Cerebellar nuclear complex (tissue), 1 donor: ENCODE measurements at places on chromosomes 3 and 15.

- no peak for DNase-seq
Observed at GRCh38 chr15:65386376-65386775, 8.6 kb upstream of the IGDCC3 start.

DNA sequence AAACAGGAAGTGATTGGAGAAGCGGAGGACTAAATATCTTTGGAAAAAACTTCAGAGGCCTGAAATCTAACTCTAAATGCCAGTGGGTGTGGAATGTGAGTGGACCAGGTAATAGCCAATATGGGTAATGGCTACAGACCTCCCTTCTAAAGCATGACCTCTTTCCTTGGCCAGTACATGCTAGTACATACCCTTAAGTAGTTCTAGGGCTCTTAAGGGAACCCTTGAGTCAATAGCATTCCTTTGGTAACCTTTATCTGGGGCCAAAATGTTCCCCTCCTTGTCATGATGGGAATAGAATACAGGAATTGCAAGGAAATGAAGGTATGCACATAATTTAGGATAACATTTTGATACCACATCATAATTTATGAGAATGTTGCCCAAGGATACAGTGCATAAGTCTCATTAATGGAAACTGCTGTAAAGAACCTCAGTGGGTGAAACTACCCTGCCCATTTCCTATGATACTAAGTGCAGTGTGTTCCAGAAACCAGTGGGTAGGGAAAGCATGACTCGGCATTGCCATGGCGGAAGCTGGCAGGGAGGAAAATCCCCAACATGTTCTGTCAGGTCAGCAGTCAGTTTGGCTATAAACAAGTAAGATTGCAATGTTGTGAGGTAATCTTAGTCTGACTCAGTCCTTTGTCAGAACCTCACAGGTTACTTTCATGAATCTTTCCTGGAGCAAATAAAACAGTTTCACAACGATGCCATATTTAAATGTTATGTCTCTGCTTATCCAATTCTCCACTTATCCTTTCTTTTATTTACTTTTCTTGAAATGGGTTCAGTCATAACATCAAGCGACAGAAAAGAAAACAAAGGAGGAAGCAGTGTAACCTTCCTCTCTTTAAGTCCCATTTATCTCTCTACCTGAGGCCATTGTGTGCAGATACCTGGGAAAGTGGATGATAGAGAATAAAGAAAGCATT, 23.5 kb upstream of the RAP2B start:
- DNase-seq = no peak

- no peak for DNase-seq
Observed at GRCh38 chr15:75483961-75484360, 32.5 kb upstream of the SIN3A start.

GRCh38 chr3:47193871-47194859, 30.3 kb upstream of the SETD2 start:
- DNase-seq = no peak

DNA sequence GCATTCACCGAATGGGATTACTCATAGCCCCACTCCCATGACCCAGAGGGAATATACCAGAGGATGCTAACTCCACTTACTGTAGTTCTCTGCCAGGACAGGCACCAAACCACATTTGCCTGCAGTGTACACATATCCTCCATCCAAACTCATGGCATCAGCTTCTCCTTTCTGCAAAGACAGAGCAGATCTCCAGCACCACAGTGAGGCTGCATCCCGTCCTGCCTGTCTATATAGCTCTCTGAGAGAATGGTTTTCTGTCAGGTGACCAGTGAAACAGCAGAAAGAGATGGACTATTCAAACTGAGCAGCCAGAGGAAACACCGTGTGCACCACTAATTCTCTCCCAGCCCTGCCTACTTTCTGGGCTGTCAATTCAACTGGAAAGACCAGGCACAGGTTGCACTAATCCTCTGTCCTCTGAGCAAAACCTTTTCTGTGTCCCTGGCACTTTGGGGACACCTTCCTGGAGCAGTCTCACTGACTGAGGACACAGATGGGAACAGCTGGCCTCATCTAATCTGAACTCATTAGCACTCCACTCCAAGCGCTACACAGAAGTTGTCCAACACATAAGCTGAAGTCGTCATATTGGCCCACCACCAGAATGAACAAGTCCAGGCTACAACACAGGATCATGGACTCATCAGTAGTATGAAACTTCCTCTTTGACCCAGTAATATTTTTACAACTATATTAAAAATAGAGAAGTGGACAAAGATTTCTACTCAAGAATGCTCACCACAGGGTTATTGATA, 17.3 kb downstream of the LTF start:
- DNase-seq = no peak

GRCh38 chr15:88620995-88621772, at the start of gene AEN:
Gene AEN, plus strand, starts transcription at chr15:88621340. Its CDS starts 4,870 bp downstream, at chr15:88626210.
- peak; percentile 78 for DNase-seq

DNA sequence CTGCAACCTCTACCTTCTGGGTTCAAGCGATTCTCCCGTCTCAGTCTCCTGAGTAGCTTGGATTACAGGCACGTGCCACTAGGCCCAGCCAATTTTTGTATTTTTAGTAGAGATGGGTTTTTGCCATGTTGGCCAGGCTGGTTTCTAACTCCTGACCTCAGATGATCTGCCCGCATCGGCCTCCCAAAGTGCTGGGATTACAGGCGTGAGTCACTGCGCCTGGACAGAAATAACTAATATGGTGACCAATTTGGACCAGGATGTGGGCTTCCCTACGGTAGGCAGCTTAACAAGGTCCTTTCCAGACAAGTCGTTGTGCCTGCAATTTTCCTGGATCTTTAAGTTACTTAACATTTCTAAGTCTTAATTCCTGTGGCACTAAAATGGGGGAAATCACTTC, 14.8 kb downstream of the WDR53 start:
- DNase-seq = no peak

DNA sequence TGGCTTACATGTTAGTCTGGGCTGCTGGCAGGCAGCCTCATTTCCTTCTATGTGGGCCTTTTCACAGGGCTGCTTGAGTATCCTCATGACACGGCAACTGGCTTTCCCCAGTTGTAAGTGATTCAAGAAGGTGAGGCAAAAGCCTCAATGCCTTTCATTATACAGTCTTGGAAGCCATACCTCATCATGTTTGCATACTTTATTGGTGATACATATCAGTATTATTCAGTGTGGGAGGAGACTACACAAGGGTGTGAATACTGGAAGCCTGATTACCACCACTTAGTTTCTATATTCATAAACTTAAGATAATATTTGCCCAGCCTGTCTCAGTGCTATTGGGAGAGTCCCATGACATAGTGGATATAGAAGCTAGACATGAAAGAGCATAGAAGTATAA, 346.8 kb downstream of the SOX2 start:
- no peak for DNase-seq

GRCh38 chr3:40042752-40043443, 233.5 kb downstream of the MYRIP start:
- DNase-seq = no peak

- no peak for DNase-seq
Observed at GRCh38 chr3:184814214-184814613, 2.2 kb downstream of the VPS8 start.

DNA sequence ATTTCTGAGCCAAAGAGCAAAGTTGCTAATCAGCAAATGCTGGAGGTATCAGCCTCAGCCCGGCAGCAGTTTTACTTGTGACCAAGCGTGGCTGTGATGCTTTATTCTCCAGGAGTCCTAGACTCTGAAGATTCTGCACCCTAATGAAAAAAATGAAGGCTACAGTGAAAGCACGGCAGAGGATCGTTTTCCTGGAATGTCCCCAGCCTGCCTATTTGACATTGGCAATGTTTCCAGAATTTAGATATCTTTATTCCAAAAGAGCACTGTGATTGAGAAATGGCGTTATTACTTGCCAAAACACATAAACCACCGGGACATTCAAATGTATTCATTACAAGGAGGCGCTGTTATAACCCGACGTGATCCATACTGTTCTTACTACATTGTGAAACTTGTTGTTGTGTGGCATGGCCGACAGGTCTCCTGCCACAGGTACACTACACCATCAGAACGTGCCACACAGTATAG, 263.8 kb downstream of the SLCO3A1 start:
- DNase-seq = no peak

DNA sequence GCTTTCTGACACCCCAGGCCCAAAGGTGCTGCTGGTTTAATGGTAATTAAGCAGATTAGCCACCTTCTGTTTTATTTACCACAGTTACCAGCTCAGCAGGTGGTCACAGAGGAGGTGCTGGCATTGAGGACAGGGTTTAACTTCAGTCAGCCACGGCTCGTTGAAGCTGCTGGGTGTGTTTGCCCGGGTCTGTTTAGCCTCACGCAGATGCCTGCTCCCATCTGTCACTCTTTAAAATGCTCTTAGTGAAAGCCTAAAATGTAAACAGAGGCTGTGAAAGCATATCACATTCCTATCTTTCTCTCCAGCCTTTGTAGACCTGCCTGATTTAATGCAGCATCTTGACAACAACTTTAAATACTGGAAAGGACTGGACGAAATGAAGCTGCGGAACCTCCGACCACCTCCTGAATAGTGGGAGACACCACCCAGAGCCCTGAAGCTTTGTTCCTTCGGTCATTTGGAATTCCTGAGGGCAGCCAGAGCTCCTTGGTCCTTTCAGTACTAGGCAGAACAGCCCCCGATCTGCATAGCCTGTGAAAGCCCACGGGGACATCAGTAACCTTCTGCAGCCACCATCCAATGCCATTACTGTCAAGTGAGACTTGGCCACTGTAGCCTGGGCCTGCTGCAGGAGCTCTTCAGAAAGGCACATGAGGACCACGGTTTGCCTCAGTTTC, 156.0 kb downstream of the PDE8A start:
- DNase-seq = no peak

- DNase-seq = no peak
Observed at GRCh38 chr15:99029341-99030144, 22.0 kb upstream of the PGPEP1L start.

- no peak for DNase-seq
Observed at GRCh38 chr15:99303907-99304306, 52.6 kb downstream of the LRRC28 start.

- no peak for DNase-seq
Observed at GRCh38 chr3:135240426-135240825, 445.4 kb downstream of the EPHB1 start.

GRCh38 chr3:165459111-165459510, 262.9 kb upstream of the SLITRK3 start:
- DNase-seq = no peak

DNA sequence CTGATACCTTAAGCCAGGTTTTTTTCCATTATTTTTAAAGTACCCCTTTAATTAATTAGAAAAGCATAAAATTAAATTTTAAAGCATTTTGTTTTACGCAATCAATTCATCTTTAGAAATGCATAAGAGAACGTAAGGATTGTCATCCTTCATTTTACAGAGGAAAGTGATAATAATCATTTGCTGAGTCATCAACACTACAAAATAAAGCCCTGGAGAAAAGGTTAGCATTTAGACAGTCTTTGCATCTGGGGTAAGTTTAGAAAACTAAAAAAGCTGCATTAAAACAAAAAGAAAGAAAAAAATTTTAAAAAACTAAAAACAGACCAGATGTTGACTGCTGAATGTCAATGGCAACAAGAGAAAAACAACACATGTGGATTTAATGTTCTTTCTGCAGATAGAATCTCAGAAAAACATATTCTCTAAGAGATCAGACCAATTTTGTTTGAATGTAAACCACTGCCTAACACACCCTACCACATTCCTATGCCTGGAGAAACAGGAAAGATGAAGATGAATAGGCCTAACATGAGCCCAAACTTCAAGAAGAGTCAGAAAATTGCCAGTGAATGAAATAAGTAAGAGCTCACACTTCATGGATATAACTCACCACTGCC, 59.9 kb downstream of the SUCNR1 start:
- no peak for DNase-seq

DNA sequence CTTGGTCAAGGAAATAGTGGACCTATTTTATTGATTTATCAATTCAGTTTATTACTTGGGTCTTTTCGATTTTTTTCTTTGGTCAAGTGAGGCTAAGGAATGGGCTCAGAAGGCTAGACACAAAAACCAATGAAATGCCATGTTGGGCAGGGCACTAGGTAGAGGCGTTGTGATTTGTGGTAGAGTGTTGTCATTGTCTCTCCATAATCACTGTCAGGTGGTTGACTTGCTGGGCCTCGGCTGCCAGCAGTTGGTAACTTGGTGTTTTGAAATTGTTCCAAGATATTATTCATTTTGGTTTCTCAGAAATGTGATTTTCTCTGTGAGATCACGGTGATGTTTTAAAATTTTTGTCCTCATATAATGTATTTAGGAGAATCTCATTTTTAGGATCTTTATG, 173.6 kb downstream of the KLHL25 start:
- no peak for DNase-seq

DNA sequence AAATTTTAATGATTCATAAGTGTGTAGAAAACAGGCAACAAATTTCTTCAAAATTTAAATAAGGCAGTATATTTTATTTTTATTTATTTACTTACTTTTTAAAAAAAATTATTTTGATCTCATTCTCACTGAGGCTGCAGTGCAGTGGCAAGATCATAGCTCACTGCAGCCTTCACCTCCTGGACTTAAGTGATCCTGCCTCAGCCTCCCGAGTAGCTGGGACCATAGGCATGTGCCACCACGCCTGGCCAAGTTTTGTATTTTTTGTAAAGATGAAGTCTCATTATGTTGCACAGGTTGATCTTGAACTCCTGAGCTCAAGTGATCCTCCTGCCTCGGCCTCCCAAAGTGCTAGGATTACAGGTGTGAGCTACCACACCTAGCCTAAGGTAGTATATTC, 61.2 kb upstream of the XRN1 start:
- DNase-seq = no peak

DNA sequence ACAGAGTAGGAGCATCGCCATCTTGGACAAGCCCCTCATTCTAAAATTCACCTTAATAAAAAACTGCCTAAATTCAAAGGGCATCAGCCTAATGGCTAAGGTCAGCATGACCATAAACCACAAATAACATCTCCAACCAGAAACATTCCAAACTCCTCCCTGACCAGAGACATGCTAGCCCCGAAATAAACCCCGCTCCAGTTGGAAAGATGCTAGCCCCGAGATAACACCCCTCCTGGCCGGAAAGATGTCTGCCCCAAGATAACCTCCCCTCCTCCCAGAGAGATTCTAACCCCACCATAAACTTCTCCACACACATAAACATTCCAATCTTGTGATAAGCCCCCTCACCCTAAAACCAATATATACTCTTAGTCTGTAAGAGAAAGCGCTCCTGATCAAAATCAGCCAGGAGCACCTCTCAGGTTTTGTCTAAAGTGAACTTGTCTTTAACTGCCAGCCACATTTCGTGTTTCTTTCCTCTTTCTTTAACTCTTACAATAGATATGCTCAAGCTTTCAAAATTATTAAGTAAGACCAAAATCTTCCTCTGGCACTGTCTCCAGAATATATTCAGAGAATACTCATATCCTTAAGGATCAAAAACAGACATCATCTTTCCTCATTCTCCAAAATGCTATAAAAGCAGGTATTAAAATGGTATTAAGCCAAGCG, 104.1 kb downstream of the GSK3B start:
- DNase-seq = no peak

DNA sequence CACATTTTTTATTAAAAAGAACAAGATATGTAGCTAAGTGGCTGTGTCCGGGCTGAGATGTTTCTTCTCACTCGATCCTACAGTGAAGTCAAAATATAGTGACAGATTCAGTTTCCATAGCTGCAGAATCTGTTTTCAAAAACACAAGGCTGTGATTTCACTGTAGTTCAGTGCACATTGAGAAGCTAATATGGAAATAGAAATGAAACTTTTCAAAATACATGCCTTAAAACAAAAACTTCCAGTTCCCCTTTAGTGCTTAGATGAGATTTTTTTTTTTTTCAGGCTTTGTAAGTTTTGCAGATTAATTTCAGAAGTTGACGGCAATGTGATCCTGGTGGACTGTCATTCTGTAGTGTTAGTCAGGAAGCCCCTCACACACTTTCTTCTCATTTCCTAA, 23.8 kb upstream of the TRAK1 start:
- DNase-seq = no peak

GRCh38 chr3:150743508-150743907, 19.5 kb downstream of the SIAH2 start:
- no peak for DNase-seq
